ENCODE measurements at places on chromosomes 7 and 10. TPM values are rescaled to one million over a fixed set of nuclear protein-coding genes. Genes with fewer than 3 reads are reported as not detected.

Gene TTYH3
- polyA plus RNA-seq: 105 TPM

Gene ENO4
- 0.36 TPM for polyA plus RNA-seq

Gene EGFR
- polyA plus RNA-seq: 30.7 TPM

Gene RPEL1
- polyA plus RNA-seq: 0.08 TPM

Gene GDF2
- polyA plus RNA-seq: not detected

GRCh38 chr10:20922033-20922432, 24.9 kb upstream of the NEBL start:
- H3K27me3 ChIP-seq: no peaks in the 10 kb centered on the region
- DNase-seq: no peak
- H3K36me3 ChIP-seq: peaks cover 2% of the 10 kb centered on the region
- no peaks in the 10 kb centered on the region for H3K4me1 ChIP-seq
- H3K4me3 ChIP-seq: no peak overlapping the region

DNA sequence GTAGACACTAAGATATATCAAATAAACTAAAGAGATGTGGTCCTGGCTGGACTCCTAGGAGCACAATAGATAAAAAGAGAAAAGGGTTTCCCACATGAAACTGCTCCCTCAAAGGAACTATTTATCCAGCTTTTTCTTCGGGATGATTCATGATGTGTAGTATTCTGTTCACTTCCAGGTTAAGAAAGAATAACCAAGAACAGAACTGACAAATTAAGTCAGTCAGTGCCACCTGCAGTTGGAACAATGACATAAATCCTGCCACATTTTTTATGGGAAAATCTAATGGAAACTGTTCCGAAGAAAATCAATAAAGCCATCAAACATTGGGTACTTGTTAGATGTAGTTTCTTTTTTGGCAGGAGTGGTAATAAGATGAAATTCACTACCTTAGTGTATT, 87.1 kb downstream of the POLR1F start:
- no peak for DNase-seq
- H3K4me1 ChIP-seq: no peaks in the 10 kb centered on the region
- no peaks in the 10 kb centered on the region for H3K27me3 ChIP-seq
- no peak overlapping the region for H3K27ac ChIP-seq
- H3K4me3 ChIP-seq: no peak overlapping the region
- H3K36me3 ChIP-seq: no peaks in the 10 kb centered on the region

GRCh38 chr10:34811126-34811967, 3.7 kb downstream of the PARD3 start:
- no peaks in the 10 kb centered on the region for H3K36me3 ChIP-seq
- H3K27me3 ChIP-seq: no peaks in the 10 kb centered on the region
- peaks cover 35% of the 10 kb centered on the region for H3K4me1 ChIP-seq
- no peak overlapping the region for H3K4me3 ChIP-seq

- H3K27me3 ChIP-seq: no peaks in the 10 kb centered on the region
- no peak overlapping the region for H3K4me3 ChIP-seq
- DNase-seq: no peak
- no peak overlapping the region for H3K27ac ChIP-seq
- no peaks in the 10 kb centered on the region for H3K36me3 ChIP-seq
- H3K4me1 ChIP-seq: no peaks in the 10 kb centered on the region
These were observed 7.6 kb upstream of the C10orf105 start for GRCh38 chr10:71727105-71727737.

- H3K36me3 ChIP-seq: no peaks in the 10 kb centered on the region
- DNase-seq: no peak
- no peak overlapping the region for H3K4me3 ChIP-seq
These were observed 3.5 kb upstream of the ACSL5 start for GRCh38 chr10:112370424-112370819.

DNA sequence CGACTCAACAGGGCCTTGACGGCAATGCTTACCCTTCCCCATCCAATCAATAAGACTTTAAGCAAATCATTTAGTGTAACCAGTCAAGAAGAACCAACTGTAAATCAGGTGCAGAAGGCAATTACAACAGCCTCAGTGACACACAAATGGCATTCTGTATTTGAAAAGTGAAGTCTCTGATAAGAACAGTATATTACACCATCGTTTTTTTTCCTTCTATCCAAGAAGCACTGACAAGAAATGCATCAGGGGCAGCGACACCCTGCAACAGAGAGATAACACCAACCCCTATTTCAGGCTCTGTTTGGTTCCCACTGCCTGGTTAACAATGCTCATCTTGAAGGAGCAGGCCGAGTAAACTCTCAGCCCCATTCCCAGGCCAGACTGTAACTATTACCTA, 204.0 kb upstream of the AOAH start:
- H3K4me1 ChIP-seq: no peaks in the 10 kb centered on the region
- DNase-seq: no peak
- no peak overlapping the region for H3K4me3 ChIP-seq

GRCh38 chr10:132107949-132108877, 42.5 kb downstream of the JAKMIP3 start:
- H3K4me1 ChIP-seq: no peaks in the 10 kb centered on the region
- no peaks in the 10 kb centered on the region for H3K27me3 ChIP-seq
- no peaks in the 10 kb centered on the region for H3K36me3 ChIP-seq
- DNase-seq: no peak

DNA sequence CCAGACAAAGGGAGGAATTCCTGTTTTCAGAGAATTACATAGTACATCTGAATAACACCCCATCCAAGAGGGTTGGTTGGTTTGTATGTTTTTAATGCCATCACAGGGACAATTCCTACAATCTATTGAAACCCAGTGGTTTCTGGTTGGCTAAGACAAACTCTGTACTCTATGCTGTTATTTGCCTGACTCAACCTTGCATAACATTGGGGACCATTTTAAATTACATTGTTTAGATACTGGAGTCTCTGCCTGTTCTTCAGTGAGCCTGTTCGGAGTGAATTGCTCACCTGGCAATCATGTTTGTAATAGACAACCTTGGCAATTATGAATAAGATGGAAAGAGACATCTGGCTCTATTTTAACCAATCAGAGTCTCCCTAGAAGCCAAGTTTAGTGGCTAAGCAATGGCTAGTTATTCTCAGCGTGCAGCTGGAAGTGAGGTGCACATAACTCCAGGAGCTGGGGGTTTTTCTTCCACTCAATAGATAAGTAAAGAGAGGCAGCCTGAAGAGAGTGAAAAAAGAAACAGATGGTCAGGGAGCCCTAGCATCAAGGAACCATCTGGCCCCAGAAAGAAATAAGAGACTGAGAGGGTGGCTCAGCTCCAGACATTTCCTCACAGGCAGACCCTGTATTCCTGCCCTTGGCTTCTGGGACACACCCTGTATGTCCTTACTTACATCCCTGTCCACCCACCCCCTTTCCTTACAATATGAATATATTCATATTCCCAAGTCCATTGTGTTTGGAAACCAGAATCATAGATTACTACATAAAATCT, 21.2 kb upstream of the SLC35G1 start:
- H3K27ac ChIP-seq: no peak overlapping the region
- no peak overlapping the region for H3K4me3 ChIP-seq
- no peak for DNase-seq
- H3K36me3 ChIP-seq: no peaks in the 10 kb centered on the region

DNA sequence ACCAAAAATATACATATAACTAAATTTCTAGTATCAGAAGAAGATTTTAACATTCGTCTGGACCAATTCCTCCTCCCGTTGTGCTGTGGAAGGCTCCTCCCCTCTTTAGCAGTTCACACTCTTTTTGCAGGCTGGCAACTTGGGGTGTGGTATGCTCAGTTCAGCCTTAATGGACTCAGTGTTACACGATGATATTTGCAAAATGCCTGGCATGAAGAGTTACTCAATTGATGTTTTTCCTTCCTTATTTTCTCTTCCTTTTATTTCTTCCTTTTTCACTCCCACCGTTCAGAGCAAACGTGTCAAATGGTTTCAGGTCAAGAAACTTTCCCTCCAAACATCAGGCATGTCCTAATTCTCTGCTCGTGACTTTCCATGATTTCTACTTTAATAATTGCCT, 248.3 kb downstream of the PHF14 start:
- no peak overlapping the region for H3K27ac ChIP-seq
- no peak for DNase-seq
- H3K4me1 ChIP-seq: no peaks in the 10 kb centered on the region
- H3K4me3 ChIP-seq: no peak overlapping the region
- H3K27me3 ChIP-seq: no peaks in the 10 kb centered on the region

DNA sequence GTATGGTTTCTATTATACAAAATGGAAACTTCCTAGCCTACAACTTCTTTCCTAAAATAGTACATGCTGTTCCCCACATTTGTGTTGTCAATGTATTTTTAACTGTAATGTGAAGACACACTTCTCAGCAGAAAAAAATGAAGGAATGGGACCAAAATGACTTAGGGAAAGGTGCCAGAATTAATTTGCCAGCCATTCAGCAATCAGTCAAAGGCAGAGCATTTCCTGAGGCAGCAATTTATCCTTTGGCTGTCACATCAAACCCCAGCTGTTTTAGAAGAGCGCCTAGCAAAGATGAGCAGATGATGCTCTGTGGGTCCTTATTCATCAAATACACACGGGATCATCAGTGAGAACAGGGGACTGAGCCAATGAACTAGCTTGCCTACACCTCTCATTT, 592.5 kb downstream of the KCNMA1 start:
- H3K27me3 ChIP-seq: no peaks in the 10 kb centered on the region
- peaks cover 5% of the 10 kb centered on the region for H3K36me3 ChIP-seq
- DNase-seq: no peak
- H3K4me1 ChIP-seq: peaks cover 26% of the 10 kb centered on the region
- no peak overlapping the region for H3K4me3 ChIP-seq

- H3K4me1 ChIP-seq: no peaks in the 10 kb centered on the region
- H3K4me3 ChIP-seq: no peak overlapping the region
- DNase-seq: no peak
- no peaks in the 10 kb centered on the region for H3K27me3 ChIP-seq
- no peaks in the 10 kb centered on the region for H3K36me3 ChIP-seq
- H3K27ac ChIP-seq: no peak overlapping the region
These were observed 28.4 kb upstream of the PDLIM1 start for GRCh38 chr10:95319239-95319638.

DNA sequence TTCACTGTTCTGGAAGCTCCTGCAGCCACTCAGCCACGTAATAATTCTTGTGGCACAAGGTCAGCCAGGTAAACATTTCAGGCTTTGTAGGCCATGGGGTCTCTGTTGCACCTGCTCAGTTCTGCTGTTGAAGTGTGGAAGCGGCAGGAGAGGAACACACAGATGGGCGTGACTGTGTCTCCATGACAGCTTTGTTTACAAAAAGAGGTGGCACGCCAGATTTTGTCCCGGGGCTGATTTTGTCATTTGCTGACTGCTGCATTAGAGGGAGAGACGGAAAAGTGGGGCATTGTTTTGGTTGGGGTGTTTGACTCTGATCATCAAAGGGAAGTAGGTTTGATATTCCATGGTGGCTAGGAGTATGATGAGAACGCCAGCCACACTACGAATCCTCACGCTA, 103.1 kb downstream of the PRKAG2 start:
- H3K4me1 ChIP-seq: no peaks in the 10 kb centered on the region
- DNase-seq: no peak
- no peaks in the 10 kb centered on the region for H3K36me3 ChIP-seq

Data from SK-N-SH (cell line).